ENCODE measurements at places on chromosomes 6 and 20. TPM values are rescaled to one million over a fixed set of nuclear protein-coding genes. Genes with fewer than 3 reads are reported as not detected.

Gene ID1
- total RNA-seq: 142 TPM

Gene NOX3
- not detected for total RNA-seq

Gene PTPN1
- 34.3 TPM for total RNA-seq

Gene SKIC2
- total RNA-seq: 32.4 TPM

Gene XRN2
- total RNA-seq: 29.7 TPM

Gene MOG
- total RNA-seq: 12.8 TPM

Gene TRAPPC3L
- 0.22 TPM for total RNA-seq

Gene LIN28B
- not detected for total RNA-seq

Gene CRISP3
- total RNA-seq: not detected

Gene FILIP1
- total RNA-seq: 269 TPM

Gene CPNE5
- total RNA-seq: 66.1 TPM

Gene PRR3
- total RNA-seq: 3.8 TPM

DNA sequence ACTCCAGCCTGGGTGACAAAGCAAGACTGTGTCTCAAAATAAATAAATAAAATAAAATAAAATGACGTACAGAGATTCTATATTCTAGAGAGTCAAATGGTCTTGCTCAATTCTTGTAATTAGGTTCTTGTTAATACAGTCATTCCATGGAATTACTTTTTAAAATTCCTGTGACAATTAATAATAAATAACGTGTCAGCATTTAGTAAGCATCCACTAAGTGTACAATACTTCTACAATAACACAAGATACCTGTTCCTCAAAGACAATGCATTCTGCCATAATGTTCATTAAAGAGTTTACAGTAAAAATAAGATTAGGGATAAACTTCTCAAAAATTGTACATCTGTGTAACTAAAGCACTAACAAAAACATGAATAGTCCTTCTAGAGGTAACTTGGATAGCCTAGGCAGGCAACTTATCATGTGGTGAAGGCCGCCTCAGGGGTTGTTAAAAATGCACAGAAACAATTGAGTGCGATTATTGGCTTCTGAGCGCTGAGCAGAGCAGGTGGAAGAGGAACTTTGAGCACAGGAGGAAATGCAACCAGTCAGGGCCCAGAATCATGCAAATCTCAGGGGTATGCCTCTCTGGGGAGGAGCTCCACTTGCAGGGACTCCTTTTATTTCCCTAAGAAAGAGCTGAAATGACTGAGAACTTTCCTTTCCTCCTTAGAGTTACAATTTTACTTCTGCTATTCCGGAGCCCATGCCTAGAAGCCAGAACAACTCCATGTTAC, 37.1 kb downstream of the QRSL1 start:
- no peak for DNase-seq

- DNase-seq: no peak
Measured at GRCh38 chr6:18997375-18997826, 610.3 kb downstream of the RNF144B start.

GRCh38 chr6:26290941-26291340, 74.1 kb upstream of the BTN3A2 start:
- DNase-seq: no peak

GRCh38 chr20:3543901-3544507, 73.2 kb downstream of the ATRN start:
- DNase-seq: no peak

DNA sequence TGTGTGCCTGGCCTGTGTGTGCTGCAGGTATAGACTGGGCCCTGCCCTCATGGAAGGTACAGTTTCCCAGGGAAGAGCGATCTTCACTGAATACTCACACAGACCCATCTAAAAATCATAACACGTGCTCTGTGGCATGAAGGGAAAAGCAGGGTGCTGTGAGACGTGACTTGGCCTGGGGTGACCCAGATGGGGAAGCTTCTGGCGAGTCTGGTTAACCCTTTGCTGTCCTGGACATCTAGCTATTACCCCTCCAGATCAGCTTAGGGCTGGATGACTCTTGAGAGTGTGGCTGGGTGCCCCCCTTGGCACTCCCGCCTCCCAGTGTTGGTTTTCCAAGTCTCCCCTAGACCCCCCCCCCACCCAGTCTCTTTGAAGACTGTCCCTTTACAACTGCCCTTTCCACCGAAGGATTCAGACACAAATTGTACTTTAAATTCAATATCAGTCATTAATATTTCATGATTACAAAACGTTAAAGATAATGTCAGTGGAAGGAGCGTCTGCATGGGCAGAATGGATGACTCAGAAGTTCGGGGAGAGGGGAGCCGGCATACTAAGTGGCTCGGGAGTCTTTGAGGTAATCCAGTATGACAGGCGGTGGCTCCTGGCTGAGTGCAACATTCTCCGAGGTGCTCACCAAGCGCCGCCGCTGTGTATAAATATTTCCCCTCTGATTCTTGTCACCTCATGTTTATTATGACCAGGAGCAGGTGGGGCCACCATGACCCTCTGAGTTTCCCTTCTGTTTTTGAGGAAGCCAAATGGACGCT, 77.3 kb downstream of the CD40 start:
- no peak for DNase-seq

DNA sequence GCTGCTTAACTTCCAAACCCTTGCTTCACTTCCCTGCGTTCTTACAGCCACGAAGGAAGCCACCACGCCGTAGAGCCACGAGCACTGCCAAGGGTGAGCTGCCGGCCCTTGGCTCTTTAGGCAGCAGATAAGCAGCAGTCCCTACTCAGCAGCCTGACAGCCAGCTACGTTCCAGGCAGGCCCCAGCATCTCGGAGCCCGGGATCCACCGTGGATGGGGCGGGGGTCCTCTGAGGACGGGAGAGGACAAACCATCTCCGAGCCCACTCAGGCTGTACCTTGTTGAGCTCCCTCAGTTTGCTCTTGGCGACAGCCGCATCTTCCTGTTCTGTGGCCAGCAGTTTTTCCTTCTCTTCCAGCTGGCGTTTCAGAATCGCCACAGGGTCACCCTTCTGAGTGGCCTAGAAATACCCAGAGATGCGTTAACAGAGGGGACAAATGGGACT, 40.5 kb downstream of the RRBP1 start:
- no peak for DNase-seq

- DNase-seq: no peak
Measured at GRCh38 chr6:53647462-53648094, 18.0 kb downstream of the KLHL31 start.

DNA sequence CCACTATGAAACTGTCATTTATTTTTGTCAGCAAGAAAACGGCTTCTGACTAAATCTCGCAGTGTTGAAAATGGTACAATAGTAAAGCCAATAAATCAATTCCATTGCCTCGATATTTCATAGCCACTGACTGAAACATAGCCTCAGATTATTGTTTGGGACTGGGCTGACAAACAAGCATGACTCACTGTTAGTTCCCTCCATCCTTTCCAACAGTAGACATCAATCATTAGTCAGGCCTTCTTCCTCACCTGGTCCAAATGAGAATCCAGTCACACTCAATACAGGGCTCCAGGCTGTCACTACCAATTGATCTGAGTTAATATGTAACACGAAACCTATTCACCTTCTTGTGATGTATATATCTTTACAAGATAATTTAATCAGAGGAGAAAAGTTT, 66.1 kb downstream of the ADGRB3 start:
- DNase-seq: no peak

- peak; percentile 55 for DNase-seq
Measured at GRCh38 chr6:6811128-6812009, 222.8 kb downstream of the LY86 start.

GRCh38 chr20:33434434-33434833, 9.1 kb downstream of the SNTA1 start:
- DNase-seq: no peak

DNA sequence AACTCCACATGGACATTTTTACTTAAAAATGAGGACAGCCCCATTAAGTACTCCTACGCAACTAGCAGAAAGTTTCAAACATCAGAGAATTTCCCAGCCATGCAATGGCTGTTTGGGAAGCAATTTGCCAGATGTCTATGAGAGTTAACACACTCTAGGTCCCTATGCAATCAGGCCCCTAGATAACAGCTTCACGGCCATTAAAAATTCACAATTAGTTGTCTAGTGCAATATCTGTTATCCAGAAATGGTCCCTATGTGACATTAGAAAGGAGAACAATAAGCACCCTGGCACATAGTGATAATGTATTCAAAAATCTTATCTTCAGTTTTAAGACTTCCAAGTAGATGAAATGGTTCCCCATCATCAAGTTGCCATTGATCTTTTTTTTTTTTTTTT, 174.3 kb upstream of the NRSN1 start:
- DNase-seq: no peak

- DNase-seq: no peak
Measured at GRCh38 chr6:144305567-144305966, 20.4 kb downstream of the UTRN start.

DNA sequence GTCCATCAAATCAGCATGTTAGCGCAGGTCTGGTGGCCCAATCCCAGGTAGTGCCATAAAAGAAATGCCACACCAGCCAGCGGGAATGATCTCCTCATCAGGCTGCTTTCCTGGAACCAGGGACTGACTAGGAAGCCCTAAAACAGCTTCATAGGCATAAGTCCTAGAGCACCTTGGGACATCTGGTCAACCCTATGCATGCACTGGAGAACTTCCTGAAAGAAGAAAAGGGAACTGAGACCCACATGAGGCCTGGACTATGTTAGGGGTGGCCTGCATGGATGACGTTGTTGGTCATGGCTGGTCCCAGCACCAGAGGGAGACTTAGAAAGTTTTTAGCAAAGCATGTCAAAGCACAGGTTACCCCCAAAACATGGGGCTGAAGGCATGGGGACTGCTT, 7.6 kb upstream of the KCNK16 start:
- DNase-seq: no peak

- DNase-seq: peak; percentile 20
Measured at GRCh38 chr20:46400253-46400652, 6.2 kb downstream of the ELMO2 start.

GRCh38 chr20:38466983-38467382, 5.7 kb upstream of the RALGAPB start:
- no peak for DNase-seq

GRCh38 chr6:147614501-147614900, 106.0 kb downstream of the SAMD5 start:
- no peak for DNase-seq

- no peak for DNase-seq
Measured at GRCh38 chr6:699319-699718, 6.4 kb upstream of the EXOC2 start.

- no peak for DNase-seq
Measured at GRCh38 chr6:143329323-143329722, 121.2 kb downstream of the ADAT2 start.
